Right lobe of liver (tissue), 6 donors: ENCODE measurements at places on chromosomes 6 and 20.

DNA sequence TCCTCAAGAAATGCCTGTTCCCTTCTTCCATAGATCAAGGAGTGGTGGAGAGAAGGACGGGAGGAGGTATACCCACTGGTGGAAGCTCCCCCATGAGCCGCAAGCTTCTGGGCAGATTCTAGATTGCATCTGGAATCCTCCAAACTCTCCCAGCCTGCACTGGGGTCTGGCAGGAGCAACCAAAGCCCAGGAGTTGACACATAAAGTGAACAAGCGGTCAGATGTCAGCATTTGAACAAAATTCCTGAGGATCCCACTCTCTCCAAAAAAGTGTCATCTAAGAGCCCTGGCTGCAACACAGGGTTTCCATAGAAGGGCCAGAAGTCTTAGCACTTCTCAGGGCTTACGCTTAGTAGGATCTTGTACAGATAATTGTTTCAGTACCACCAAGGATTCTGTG, 88.2 kb downstream of the KCNB1 start:
- no peak overlapping the region for H3K4me3 ChIP-seq
- no peak for DNase-seq
- no peak overlapping the region for H3K27ac ChIP-seq
- no peaks in the 10 kb centered on the region for H3K4me1 ChIP-seq

DNA sequence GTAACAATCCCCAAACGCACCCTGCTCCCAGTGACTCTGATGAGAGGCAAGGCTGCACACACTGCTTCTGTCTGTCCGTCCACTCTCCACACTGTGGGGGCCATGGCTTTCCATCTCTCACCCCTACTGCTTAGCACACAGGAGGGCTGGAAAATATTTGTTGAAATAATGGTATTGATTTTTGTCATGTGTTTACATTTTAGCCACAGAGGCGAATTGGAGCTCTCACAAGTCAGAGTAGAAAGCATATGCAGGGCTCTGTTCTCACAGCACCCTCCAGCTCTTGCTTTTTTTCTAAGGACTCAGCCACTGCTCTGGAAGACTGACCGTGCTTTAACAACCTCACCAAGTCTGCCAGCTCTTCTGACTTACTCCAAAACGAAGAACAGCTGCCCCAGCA, 273.8 kb downstream of the GMDS start:
- DNase-seq: no peak
- H3K27ac ChIP-seq: no peak overlapping the region
- H3K4me1 ChIP-seq: no peaks in the 10 kb centered on the region
- H3K4me3 ChIP-seq: no peak overlapping the region
- no peaks in the 10 kb centered on the region for H3K36me3 ChIP-seq

- no peak for DNase-seq
- no peak overlapping the region for H3K27ac ChIP-seq
- H3K4me1 ChIP-seq: no peaks in the 10 kb centered on the region
- H3K4me3 ChIP-seq: no peak overlapping the region
- H3K36me3 ChIP-seq: no peaks in the 10 kb centered on the region
Observed at GRCh38 chr6:118017301-118017848, 110.3 kb downstream of the SLC35F1 start.

DNA sequence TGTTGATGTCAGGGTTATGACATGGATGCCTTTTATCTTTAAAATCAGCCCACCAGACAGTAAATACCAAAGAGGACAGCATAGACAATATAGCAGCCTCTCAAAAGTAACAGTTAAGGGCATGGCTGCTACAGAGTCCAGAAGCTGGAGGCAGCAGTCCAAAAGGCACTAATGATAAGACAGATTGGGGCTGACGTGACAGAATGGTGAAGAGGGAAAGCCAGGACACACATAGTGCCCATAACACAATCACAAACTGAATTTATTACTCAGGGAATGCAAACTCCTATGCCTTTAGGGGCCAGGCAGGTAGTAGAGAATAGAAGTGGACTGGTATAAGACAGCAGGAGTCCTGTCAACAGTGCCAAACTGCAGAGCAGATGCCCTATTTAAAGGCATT, 40.7 kb downstream of the TP53INP2 start:
- H3K4me3 ChIP-seq: no peak overlapping the region
- H3K27me3 ChIP-seq: no peaks in the 10 kb centered on the region
- peaks cover 6% of the 10 kb centered on the region for H3K36me3 ChIP-seq
- no peak for DNase-seq
- no peaks in the 10 kb centered on the region for H3K4me1 ChIP-seq
- H3K27ac ChIP-seq: no peak overlapping the region

- no peaks in the 10 kb centered on the region for H3K4me1 ChIP-seq
- H3K27ac ChIP-seq: no peak overlapping the region
- H3K36me3 ChIP-seq: no peaks in the 10 kb centered on the region
- no peak for DNase-seq
- H3K27me3 ChIP-seq: no peaks in the 10 kb centered on the region
- H3K4me3 ChIP-seq: no peak overlapping the region
Observed at GRCh38 chr6:15595461-15596173, 67.2 kb downstream of the DTNBP1 start.

DNA sequence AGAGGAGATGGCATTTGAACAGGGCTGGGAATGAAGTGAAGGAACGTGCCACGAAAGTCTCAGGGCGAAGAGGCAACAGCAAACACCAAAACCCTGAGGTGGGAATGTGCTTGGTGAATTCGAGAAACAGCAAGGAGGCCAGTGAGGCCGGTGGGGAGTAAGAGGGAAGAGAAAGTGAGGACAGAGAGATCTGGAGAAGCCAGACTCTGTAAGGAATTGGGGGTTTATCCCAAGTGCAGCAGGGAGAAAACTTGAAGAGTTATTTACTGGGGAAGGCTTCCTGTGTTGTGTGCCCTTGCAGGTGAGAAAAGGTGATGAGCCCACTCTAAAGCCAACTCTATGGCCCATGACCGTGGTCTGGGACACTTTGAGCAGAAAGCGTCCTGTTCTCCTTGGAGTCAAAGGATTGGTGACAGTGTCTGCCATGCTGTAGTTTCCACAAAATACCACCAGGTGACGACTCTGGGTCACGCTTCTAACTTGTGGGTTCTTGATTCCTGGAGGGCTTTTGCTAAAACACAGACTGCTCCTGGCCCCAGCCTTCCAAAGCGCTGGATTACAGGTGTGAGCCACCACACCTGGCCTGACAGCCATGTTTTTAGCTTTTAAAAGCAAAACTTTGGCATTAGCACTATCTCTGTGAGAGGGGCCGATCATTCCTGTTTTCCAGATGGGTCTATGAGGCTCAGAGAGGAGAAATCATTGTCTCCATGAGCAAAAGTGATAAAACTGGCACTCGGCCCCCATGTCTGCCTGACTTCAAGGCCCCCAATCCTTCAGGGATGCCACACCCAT, 18.0 kb upstream of the CSNK2A1 start:
- no peaks in the 10 kb centered on the region for H3K4me1 ChIP-seq
- DNase-seq: peak; percentile 67
- no peaks in the 10 kb centered on the region for H3K27me3 ChIP-seq

GRCh38 chr6:13248584-13248985, 79.8 kb downstream of the TBC1D7 start:
- H3K27me3 ChIP-seq: no peaks in the 10 kb centered on the region
- H3K4me3 ChIP-seq: no peak overlapping the region
- no peaks in the 10 kb centered on the region for H3K4me1 ChIP-seq

DNA sequence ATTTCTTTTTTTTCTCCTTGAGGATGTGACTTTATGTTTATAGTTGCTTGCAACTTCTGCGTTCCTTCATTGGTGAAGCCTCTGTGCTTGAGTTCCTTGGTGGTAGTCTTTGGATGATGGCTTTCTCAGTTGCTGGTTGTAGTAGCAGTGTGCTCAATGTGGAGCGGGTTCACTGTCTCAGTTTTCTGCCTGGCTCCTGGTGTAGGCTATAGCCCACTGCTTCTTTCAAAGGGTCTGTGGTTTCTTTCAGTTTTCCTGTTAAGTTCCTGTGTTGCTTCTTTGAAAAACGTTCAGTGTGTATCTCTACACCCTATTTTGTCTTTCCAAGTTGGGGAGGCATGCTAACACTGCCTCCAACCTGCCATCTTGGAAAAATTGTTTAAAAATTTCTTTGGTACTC, 33.9 kb upstream of the ZBTB24 start:
- no peak overlapping the region for H3K27ac ChIP-seq
- H3K4me1 ChIP-seq: no peaks in the 10 kb centered on the region
- no peaks in the 10 kb centered on the region for H3K36me3 ChIP-seq
- H3K4me3 ChIP-seq: no peak overlapping the region

- H3K27me3 ChIP-seq: no peaks in the 10 kb centered on the region
- H3K4me1 ChIP-seq: no peaks in the 10 kb centered on the region
- no peak for DNase-seq
- no peaks in the 10 kb centered on the region for H3K36me3 ChIP-seq
Observed at GRCh38 chr20:16392346-16392745, 180.9 kb downstream of the KIF16B start.

DNA sequence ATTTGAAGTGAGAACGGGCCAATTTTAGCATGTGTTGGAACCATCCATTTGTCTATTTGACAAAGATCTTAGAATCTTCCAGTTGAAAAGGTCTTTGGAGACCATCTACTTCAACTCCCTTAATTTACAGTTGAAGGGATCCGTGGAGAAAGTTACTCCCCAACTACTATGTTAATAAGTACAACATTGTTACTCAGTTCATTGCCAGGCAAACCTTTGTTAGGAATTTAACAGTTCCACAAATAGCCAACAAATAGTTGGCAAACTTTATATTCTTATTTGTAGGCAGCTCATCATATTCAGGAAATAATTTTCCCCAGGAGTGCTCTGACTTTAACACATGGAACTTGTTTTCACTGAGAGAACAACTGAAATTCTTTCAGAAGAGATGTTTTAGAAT, 81.0 kb upstream of the FLRT3 start:
- H3K36me3 ChIP-seq: no peaks in the 10 kb centered on the region
- no peak overlapping the region for H3K4me3 ChIP-seq
- no peaks in the 10 kb centered on the region for H3K4me1 ChIP-seq
- no peak overlapping the region for H3K27ac ChIP-seq
- no peaks in the 10 kb centered on the region for H3K27me3 ChIP-seq

DNA sequence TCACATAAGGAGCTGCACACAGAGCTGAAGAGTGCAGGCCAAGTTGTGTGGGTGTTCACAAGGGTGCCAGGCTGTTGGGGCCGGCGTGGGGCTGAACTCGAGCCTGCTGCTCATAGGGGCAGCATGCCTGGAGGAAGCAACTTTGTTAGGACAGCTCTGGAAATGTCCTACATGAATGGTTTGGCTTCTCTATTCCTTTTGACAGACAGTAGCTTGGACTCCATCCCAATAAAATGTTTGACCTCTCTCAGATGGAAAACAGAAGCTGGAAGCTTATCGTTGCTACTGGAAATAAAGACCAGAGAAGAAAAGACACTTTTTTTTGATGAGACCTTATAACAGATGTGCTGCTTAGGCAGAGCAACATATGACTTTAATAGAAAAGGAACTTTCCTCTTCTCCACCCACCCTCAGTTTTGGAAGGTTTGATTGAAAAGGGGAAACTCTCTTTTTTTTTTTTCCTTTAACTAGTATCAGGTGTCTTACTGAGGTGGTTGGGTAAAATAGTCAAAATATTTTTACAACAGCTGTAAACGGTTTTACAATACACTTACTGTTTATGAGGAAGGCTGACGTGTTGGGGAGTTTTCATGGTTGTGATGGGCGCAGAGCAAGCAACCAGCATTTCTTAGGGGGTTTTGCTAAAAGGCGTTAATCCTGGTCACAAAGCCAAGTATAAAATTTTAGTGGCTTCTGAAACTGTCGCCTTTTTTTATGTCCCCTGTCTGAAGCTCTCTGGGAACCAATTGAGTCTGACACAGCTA, 80.7 kb upstream of the EEF1E1 start:
- H3K27me3 ChIP-seq: no peaks in the 10 kb centered on the region
- no peak overlapping the region for H3K27ac ChIP-seq
- H3K4me3 ChIP-seq: no peak overlapping the region
- H3K4me1 ChIP-seq: no peaks in the 10 kb centered on the region
- H3K36me3 ChIP-seq: no peaks in the 10 kb centered on the region
- no peak for DNase-seq

DNA sequence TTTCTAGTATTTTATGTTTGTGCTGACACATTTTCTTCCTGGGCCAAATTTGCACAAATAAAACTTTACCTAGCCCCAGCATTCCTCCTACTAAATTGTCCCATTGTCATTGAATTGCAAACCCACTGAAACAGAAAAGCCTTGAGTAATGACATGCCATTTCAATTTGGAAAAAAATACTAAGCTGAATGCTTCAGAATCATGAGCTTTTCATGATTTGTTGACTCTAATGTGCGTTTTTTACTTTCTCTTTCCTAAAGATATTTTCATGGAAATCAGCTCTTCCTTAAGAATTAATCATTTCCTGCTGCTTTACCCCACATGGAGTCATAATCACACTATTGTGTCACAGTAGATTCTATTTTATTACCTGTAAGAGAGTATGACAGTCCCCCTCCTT, 47.4 kb downstream of the TRDN start:
- H3K36me3 ChIP-seq: no peaks in the 10 kb centered on the region
- no peaks in the 10 kb centered on the region for H3K4me1 ChIP-seq
- no peak for DNase-seq
- H3K27me3 ChIP-seq: no peaks in the 10 kb centered on the region
- no peak overlapping the region for H3K4me3 ChIP-seq

- H3K36me3 ChIP-seq: no peaks in the 10 kb centered on the region
- no peaks in the 10 kb centered on the region for H3K4me1 ChIP-seq
- no peak overlapping the region for H3K27ac ChIP-seq
- no peak overlapping the region for H3K4me3 ChIP-seq
- H3K27me3 ChIP-seq: no peaks in the 10 kb centered on the region
- DNase-seq: no peak
Observed at GRCh38 chr20:51833326-51833725, 31.0 kb upstream of the SALL4 start.

DNA sequence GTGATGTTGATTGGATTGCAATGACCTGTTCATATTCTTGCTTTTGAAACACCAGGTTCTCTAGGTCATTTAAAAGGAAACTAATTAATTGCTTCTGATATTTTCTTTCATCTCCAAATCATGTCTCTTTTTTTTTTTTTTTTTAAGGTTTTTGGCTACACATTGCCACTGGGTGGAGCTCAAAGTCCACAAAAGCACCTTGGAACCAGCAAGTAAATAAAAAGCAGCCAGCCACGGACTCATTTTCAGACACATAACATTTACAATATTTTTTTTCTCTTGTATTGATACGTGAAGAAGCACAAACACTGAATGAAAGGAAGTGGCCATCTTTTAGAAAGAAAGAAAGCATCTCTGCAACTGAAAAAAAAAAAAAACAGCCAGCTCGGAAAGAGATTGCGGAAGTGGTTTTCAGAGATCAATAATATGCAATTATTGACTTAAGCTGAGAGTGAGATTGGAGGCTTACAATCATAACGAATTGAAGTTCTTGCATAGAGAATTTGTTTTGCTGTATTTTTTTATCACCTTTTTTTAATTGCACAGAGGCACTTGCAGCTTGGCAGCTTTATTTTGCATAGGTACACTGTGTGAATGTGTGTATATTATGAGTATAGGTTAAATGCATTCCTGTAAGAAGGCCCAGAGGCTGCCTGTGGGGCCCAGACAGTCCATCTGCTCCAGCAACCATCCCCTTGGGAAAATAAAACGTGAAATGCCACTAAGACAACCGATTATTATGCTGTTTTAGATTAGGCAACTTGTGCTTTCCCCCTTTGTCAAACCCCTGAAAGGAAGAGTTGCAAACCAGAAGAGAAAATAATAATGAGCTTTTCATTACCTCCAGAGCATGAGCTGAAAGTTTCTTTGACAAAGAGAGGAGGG, 28.2 kb downstream of the CGA start:
- no peaks in the 10 kb centered on the region for H3K36me3 ChIP-seq
- no peak overlapping the region for H3K4me3 ChIP-seq
- no peaks in the 10 kb centered on the region for H3K27me3 ChIP-seq

- H3K36me3 ChIP-seq: peaks cover 40% of the 10 kb centered on the region
- no peaks in the 10 kb centered on the region for H3K4me1 ChIP-seq
- no peak for DNase-seq
- no peaks in the 10 kb centered on the region for H3K27me3 ChIP-seq
- H3K27ac ChIP-seq: no peak overlapping the region
Observed at GRCh38 chr6:26468829-26469228, 11.1 kb downstream of the BTN2A1 start.
